ENCODE measurements at places on chromosomes 3 and 15.
A peak's percentile ranks its signal among the peaks of the same experiment; 100 is the strongest.

DNA sequence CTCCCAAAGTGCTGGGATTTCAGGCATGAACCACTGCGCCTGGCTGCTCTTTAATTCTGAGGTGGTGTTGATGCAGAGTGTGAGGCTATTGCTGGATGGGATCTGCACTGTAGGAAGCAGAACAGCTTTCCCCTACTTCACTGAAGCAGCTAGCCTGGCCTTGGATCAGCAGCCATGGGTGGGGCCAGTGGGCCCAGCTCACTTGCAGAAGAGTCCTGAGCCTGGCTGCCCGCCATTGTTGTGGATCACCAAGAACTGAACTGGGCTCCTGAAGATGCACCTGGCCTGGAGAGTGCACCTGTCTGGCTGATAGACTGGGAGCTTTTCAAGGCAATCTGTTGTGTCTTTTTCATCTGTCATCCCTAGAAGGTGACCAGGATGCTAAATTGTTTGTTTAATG, 11.9 kb downstream of the TLNRD1 start:
- no peaks in the 10 kb centered on the region for H3K36me3 ChIP-seq
- H3K27ac ChIP-seq: no peak overlapping the region
- no peaks in the 10 kb centered on the region for H3K27me3 ChIP-seq
- DNase-seq: no peak
- H3K4me3 ChIP-seq: no peak overlapping the region
- no peaks in the 10 kb centered on the region for H3K4me1 ChIP-seq

DNA sequence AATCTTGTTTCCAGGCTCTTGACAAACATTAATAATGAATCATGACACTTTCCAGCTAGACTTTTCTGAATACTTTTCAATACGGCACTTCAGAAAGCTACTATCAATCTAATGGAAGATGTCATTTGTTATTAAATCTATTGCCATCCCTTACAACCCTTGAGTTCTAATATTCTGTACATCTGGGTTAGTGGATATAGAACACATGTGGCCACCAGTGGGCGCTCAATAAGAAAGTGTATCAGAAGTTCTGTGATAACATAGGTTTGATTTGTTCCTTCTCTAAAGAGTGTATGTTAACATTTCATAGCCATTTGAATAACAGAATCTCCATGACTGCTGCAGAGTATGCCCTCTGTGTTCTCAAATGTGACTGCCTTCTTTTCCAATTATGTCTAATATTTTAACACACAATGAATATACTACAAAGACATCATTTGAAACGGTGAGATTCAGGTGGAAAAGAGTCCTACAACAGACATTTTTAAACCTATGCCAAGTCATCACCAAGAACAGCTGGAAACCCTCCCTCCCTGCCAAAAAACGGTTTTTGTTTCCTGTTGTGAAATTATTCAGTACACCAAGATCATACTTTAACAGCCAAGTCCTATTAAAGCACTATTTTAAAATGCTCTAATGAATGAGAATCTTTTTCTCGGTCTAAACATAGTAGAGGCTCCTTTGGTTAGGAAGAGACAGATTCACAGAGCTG, 22.2 kb downstream of the ALDH1A2 start:
- H3K36me3 ChIP-seq: no peaks in the 10 kb centered on the region
- no peaks in the 10 kb centered on the region for H3K4me1 ChIP-seq
- no peak overlapping the region for H3K4me3 ChIP-seq
- no peak for DNase-seq
- no peaks in the 10 kb centered on the region for H3K27me3 ChIP-seq
- H3K27ac ChIP-seq: no peak overlapping the region

DNA sequence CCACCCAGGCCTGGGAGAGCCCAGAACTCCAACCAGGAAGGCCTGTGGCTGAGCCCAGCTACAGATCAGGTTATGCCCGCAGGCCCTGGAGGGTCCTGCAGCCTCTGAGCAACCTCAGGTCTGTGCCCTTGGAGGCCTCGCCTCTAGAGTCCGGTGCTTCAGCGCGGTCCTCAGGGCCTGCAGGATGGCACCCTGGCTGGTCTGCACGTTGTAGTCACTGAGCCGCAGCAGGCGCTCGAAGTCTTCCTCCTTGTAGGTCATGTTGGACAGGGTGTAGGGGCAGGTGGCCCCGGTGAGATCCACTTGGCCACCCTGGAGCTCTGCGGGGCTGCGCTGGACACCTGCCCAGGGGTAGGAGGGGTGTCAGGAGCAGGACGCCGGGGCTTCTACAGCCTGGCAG, 25.8 kb downstream of the PLA2G4D start:
- no peaks in the 10 kb centered on the region for H3K36me3 ChIP-seq
- H3K4me1 ChIP-seq: no peaks in the 10 kb centered on the region
- no peak for DNase-seq
- no peak overlapping the region for H3K27ac ChIP-seq
- no peaks in the 10 kb centered on the region for H3K27me3 ChIP-seq

DNA sequence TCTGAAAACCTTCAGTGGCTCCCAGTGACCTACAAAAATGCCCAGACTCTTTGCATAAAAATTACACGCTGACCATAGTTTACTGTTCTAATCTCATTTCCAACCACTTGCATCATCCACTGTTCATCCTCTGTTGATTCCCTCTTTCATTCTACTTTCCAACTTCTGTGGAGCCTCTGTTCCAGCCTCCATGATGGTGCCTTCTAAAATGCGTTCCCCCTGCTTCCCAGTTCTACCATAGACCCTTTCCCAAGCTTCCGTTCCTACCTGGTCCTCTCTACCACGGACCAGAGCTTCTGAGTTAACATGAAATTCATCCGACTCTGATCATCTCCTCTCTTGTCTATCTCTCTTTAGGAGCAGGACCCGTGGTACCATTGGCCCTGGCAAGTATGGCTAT, 127.0 kb downstream of the THSD4 start:
- no peaks in the 10 kb centered on the region for H3K27me3 ChIP-seq
- H3K27ac ChIP-seq: no peak overlapping the region
- no peak for DNase-seq
- H3K4me1 ChIP-seq: no peaks in the 10 kb centered on the region

DNA sequence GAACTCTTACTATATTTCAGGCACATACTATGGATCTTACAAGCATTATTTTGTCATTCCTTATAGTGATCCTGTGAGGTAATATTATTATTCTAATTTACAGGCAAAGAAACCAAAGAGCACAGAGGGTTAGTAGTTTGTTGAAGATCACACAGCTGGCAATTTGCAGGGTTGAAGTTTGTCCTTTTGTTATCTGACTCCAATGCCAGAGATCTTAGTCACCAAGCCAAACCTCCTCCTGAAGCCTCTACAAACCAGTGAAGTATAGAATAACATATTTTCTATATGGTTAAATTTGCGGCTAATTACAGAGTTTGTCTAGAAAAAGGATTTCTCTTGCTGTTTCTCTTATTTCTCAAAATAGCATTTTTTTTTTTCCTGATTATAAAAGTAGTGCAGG, 11.2 kb downstream of the ISLR2 start:
- DNase-seq: no peak
- H3K4me3 ChIP-seq: no peak overlapping the region
- H3K27ac ChIP-seq: no peak overlapping the region
- H3K4me1 ChIP-seq: peaks cover 6% of the 10 kb centered on the region

GRCh38 chr3:107432013-107432515, 54.8 kb downstream of the CCDC54 start:
- DNase-seq: no peak
- H3K27ac ChIP-seq: peak overlapping the region; percentile 89
- H3K4me1 ChIP-seq: peaks cover 10% of the 10 kb centered on the region
- H3K27me3 ChIP-seq: no peaks in the 10 kb centered on the region
